ENCODE measurements at places on chromosomes 3 and 15. TPM values are rescaled to one million over a fixed set of nuclear protein-coding genes. Genes with fewer than 3 reads are reported as not detected.

Gene GOLGA6D
- total RNA-seq: 1.9 TPM

Gene ATP13A5
- total RNA-seq: 12.0 TPM

Gene RARRES1
- total RNA-seq: 2.6 TPM

- no peak for DNase-seq
Measured at GRCh38 chr3:157922614-157923013, 183.6 kb downstream of the SHOX2 start.

DNA sequence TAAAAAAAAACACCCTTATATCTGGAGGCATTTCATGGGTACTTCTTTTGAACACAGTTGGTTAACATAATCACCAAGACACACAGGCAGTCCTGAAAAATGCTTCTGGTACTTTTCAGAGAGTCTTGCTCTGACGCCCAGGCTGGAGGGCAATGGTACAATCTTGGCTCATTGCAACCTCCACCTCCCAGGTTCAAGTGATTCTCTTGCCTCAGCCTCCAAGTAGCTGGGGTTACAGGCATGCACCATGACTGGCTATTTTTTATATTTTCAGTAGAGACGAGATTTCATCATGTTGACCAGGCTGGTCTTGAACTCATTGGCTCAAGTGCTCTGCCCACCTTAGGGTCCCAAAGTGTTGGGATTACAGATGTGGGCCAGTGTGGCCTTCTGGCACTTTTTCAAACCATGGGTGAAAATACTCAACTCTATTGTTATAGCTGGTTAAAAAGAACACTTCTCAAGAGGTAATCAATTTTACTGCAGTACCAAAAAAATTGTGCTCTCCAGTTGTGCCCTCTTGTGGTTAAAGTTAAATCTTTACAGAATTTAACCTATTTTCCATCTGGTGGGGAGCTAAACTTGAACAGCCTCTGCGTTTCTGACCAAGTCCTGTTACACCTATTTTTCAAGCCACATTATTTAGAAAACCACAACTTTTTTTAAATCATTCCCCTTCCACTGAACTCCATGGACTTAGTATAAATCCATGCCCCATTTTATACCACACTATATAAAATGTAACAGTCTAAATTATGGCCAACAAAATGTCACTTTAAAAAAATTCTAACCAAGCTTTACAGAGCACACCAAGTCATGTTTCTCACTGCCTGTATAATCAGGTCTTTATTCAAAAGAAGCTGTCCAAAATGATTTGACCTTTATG is 1.2 kb upstream of the SNAPC5 start:
- DNase-seq: peak; percentile 44

GRCh38 chr3:78605178-78605577 is 1162.6 kb downstream of the ROBO1 start:
- no peak for DNase-seq

GRCh38 chr3:56693750-56694149 is 10.7 kb upstream of the TASOR start:
- DNase-seq: no peak

DNA sequence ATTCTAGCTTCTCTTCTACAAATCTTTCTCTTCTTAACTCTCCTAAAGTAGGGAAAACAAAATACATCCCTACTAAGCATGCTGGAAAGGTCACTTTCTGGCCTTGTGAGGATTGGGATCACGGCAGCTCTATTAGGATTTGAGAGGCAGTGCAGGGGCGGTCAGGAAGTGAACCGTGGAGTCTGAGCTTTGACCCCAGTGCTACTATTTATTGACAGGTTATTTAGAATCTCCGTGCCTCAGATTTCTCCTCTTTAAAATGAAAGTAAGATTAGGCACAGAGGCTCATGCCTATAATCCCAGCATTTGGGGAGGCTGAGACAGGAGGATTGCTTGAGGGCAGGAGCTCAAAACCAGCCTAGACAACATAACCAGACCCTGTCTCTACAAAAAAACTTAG is 42.0 kb upstream of the CHRM5 start:
- DNase-seq: no peak

DNA sequence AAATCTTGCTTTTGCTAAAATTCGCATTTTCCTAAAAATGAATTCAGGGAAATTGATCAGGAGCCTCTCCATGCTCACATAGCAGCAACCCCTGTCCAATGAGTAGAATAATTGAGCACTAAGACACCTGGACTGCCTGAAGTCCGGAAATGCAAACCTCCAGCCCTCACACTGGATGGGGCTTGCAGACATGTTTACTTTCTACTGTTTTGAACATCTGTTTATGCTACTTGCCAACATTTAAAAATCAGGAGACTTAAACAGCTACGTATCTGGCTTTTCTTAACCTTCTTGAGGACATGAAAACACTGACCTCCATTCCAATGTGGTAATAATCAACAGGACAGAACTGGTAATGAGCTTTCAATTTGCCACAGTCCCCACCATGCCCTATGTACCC is 184.4 kb downstream of the SHOX2 start:
- DNase-seq: no peak

Data from umbilical cord (tissue), 2 donors.